Fibroblast of the aortic adventitia (primary cell): ENCODE measurements at places on chromosomes 11 and 22. TPM values are rescaled to one million over a fixed set of nuclear protein-coding genes. Genes with fewer than 3 reads are reported as not detected.

Gene KCNJ11
- total RNA-seq: not detected in 2 replicates

Gene DEFB131B
- not detected in 2 replicates for total RNA-seq

Gene OR51E2
- not detected in 2 replicates for total RNA-seq

Gene NCF4
- not detected in 2 replicates for total RNA-seq

Gene RHOD
- 15.1 and 26.1 TPM in 2 replicates for total RNA-seq

Gene FGF19
- total RNA-seq: not detected in 2 replicates
